ENCODE measurements at places on chromosomes 4 and X.

DNA sequence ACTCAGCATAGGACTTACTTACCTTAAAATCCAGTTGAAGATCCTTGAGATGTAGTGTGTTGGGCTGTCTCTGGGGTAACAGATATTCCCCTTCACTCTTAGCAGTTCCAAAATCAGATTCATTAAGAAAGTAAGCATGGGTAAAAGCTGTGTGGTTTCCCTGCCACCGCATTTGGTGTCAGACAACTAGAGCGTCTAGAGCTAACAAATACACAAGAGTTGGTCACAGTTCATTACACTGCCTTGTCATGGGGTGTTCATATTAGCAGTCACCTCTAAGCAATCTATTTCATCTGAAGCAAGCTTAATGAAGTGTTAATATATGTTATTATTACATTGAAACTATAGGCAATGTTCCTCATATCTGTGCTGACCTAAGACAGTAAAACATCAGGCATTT is 342.8 kb downstream of the PPARGC1A start:
- DNase-seq = no peak

- DNase-seq = no peak
Observed at GRCh38 chr4:108276690-108277089, 108.0 kb upstream of the LEF1 start.

DNA sequence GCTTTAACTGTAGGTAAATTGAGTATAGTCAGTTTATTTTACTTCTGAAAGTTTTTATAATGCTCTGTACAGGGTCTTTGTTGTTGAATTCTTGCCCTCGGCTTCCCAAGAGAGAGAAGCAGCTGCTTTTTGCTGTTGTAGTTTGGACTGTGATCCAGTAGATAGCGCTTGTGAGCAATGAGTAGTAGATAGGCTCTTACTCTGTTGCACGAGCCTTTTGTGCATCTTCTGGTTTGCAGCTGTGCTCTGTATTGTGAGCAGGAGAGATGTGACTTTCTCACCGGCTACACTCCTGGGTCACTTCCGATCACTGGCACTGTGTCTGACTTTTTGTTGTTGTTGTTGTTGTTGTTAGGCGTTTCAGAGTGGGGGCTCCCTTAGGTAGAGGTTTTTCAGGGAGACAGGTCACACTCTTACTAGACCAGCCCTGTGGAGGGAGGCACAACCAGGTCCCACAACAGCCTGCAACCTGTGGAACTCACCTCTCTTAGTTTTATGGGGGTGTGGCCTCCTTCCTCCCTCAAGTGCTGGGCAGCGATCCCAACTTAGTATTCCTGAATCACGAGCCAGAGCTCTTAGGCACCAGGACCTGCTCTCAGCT is 822.1 kb upstream of the GALNTL6 start:
- no peak for DNase-seq

- DNase-seq = no peak
Observed at GRCh38 chr4:94354474-94354896, 11.8 kb upstream of the HPGDS start.

DNA sequence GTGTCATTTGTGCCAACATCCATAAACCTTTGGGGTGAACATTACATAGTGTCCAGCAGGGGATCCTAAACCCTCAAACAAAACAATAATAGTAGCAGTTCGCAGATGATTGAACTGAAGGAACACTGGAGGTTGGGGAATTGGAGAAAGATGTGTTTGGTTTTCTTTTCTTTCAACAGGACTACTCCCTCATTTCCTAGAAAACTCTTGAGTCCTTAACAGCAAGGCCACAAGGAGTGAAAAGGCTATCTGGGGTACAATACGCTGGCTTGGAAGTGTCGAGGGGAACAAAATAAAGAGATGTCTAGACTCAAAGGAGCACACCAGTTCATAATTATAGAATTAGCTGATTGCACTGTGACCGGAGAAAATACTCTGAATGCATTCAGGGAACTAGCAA is 72.1 kb downstream of the IDS start:
- no peak for DNase-seq

DNA sequence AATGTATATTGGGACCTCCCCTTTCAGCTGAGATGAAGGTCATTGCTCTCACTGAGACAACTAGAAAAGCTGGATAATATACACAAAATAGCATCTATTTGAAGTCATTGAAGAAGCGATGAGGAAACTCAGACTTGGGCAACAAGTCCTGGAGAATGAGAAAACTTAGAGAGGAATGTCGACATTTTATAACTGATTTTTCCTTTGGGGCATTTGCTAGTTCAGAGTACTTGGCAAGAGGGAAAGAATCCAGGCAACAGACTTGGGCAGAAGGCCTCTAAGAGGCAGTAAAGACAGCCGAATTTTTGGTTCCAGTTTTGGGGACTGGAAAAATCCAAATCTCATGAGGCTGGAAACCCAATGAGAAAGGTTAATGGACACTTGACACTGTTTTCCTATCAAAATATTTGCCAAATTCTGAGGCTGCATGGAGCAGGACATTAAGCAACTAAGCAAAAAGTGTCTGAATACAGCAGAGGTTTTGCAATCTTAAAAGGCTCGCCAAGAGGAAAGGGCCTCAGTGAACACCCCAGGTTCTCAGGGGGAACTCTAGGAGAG is 21.0 kb upstream of the ANXA5 start:
- DNase-seq = no peak

DNA sequence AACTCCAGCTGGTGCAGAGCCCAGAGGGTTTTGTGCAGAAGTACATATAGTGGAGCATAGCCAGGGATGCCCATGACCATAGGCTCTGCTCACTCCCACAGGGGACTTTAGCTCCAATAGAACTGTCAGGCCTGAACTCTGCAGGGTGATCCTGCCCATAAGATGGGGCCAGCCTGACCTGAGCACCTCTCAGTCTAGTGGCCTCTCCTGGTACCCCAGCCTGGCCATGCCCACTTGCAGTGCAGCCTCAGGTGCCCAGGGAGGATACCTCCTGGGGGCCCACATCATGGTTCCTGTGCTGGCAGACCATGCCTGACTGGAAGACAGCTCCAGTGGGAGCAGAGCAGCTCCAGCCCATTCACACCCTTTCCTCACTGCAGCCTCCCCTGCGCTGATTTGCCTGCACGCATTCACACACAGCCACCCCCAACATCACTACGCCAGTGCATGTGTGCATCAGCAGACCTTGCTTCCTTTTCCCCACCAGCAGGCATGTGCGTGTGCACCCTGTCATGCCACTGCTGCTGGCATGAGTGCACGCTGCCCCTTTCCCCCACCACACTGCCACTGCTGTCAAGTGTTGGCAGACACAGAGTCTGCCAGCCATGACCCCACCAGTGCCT is 53.0 kb upstream of the MMAA start:
- DNase-seq = no peak

- DNase-seq = no peak
Observed at GRCh38 chr4:76740866-76741662, 156.9 kb downstream of the SOWAHB start.

DNA sequence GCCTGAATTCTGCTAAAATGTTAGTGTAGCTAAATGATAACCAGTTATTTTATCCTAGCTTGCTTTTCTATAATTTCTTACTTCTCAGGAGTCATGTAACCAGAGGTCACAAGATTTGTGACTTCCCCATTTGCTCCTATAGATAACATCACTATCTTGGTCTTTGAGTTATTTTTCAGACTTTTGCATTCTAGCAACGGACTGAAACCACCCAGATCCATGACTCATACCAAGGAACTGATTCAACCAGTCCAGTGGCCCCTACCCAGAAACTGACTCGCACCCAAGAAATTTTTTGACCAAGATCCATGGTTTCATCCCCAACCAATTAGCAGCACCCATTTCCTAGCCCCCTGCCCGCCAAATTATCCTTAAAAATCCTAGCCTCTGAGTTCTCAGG is 50.0 kb downstream of the IQCM start:
- no peak for DNase-seq

DNA sequence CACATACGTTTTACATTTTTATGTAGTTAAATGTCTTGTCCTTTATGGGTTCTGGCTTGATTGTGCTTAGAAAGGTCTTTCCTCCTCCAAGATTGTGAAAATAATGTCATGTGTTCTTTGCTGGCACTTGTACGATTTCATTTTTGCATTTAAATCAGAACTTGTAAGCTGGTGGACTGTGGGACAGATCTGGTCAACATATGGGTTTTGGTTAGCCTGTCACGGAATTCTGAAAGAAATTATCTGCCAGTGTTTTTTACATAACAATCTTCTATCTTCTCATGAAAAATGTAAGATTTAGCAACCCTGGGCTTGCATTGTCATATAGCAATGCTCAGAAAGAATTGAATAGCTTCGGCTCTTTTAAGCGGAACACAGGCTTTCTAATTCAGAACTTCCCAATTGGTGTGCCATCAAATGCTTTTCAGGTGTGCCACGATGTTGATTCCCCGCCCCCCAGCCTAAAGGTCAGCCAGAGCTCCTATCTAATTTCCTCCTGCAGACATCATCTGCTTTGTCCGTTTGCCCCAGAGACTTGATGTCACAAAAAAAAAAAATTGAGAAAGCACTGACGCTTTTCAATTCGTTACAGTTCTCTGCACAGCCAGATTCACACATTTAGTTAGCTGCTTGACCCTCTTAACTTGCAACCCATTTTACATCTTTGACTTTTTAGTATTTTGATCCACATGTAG is 16.2 kb downstream of the AFF1 start:
- no peak for DNase-seq

DNA sequence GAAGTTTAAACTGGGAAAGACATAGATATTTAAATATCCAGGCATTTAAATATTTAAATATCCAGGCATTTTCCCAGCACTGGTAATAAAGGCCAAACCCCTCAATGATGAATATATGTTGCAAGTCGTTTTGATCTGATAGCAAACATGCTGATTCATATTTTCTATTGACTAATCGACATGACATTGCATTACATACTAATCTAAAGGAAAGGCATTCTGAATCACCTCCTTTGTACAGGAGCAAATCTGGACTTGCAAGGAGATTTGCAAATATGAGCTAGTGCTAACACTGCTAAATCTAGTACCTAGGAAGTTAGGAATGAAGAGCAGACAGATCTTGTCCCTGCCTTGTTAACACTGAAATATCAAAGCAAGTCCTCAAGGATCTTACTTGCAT is 207.3 kb downstream of the SLC7A11 start:
- DNase-seq = no peak

DNA sequence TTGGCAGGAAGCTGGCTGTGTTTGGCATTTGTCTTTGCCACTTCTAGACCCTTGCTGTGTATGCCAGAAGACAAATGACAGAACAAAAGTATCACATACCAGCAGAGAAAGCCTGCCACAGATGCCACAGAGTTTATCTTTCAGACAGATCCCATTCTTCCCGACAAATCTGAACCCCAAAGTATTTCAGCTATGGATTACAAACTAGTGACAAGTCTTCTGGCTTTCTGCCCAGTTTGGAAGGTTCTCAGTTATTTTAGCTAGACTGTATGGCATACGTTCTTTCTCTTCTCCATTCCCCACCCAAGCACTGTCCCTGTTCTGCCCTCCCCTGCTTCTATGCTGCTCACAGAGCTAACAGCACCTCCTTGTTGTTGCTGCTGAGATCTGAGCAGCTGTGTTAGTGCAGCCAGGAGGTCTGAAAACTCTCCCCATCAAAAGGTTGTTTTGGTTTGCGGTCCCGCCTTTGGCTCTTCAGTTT is 236.7 kb downstream of the FRAS1 start:
- DNase-seq = no peak

- no peak for DNase-seq
Observed at GRCh38 chrX:1528186-1528883, 8.7 kb downstream of the P2RY8 start.

DNA sequence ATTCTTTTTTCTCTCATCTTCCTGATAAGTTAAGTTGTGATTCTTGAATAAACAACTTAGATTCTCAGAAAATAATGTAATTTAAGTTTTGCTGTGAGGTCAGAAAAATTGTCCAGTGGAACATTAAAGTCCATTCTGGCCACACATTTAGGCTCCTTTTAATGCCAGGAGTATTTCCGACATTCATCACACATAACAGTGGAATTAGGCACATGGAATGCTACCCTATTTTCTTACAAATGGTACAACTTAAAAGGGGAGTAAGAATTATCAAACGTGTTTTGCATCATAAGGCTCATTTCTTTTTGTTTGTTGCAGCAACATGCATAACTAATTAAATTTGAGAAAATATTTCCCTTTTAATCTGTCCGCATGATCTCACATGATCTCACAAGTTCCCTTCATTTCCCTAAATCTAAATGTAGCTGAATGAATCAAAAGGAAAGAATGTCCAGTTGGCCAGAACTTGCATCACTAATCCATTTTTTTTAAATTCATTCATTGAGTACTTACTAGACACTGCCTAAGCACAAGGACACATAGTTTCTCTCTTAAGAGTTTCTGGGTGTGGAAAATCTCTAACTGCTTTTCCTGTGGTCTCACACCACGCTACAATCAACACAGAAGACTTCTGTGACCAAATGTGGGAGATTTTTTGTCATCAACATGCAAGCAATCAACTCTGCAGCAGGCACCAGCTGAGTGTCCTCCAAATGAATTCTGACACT is 22.0 kb downstream of the SPARCL1 start:
- no peak for DNase-seq

- DNase-seq = no peak
Observed at GRCh38 chr4:158458271-158458895, 63.3 kb upstream of the RXFP1 start.

DNA sequence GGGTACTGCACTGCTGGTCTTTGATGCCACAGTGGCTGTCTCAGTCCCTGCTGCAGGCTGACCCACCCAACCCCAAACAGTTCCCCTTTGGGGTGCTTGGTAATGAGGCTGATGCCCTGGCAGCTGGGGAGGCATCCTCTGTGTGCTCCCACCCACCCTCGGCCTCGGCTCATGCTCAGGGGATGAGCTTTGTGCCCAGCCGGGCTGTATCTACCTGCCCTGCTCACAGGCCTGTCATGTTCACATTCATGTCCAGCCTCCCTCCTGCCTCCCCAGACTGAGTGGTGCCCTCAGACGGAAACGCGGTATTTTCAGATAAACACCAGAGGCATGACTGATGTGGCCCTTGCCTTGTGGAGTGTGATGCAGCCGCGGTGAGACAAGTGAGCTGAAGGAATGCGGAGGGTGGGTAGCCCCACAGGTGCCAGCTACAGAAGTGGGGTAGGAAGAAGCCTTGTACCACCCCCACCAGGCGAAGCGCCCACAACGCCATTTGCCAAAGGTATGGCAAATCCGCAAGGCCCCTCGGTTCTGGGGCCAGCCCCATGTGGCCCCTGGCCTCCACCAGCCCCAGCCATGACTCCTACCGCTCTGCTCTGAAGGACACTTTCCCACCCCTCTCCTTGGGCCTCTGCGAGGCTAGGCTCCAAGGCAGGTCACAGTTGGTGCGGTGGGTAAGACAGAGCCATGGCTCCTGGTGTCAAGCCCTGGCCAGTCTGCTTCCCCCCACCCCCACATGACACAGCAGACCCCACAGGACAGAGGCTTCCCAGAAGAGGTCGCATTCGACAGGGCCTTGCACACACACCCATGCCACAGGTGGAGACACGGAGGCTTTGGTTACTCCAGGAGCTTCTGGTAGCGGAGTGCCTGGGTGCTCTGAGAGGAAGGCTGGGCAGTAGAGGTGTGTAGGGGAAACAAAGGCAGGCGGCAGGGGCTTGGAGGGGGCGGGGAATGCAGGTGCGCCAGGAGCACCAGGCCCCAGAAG is 1.8 kb upstream of the RENBP start:
- no peak for DNase-seq

GRCh38 chrX:25442499-25442898 is 426.7 kb upstream of the ARX start:
- DNase-seq = no peak
